Activated CD8-positive, alpha-beta T cell treated with anti-CD3 and anti-CD28 coated beads, Interleukin-2, amount 10 ng/mL, durations not matched to agents 7 days and 5 days (primary cell): ENCODE measurements at places on chromosomes 1 and 21. TPM values are rescaled to one million over a fixed set of nuclear protein-coding genes. Genes with fewer than 3 reads are reported as not detected.

DNA sequence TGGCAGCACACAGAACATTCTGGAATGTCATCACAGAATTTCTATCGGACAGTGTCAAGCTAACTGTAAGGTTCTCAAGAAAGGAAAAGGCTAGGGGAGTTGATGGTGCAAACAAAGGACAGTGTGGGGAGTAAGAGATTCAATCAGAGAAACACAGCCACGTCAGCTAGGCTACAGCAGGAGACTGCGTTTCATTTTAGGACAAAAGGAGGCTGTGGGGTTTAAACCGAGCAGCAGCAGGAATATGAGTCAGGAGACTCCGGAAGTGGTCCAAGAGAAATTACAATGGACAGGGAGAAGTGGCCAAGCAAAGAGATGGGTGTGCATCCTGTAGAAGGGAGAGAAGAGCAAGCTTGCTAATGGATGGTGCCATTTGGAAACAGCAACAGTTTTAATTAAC is 37.4 kb upstream of the C1orf198 start:
- H3K4me3 ChIP-seq, result no peak overlapping the region
- H3K27ac ChIP-seq, result peak overlapping the region; percentile 7
- DNase-seq, result no peak
- no peaks in the 10 kb centered on the region for H3K27me3 ChIP-seq

DNA sequence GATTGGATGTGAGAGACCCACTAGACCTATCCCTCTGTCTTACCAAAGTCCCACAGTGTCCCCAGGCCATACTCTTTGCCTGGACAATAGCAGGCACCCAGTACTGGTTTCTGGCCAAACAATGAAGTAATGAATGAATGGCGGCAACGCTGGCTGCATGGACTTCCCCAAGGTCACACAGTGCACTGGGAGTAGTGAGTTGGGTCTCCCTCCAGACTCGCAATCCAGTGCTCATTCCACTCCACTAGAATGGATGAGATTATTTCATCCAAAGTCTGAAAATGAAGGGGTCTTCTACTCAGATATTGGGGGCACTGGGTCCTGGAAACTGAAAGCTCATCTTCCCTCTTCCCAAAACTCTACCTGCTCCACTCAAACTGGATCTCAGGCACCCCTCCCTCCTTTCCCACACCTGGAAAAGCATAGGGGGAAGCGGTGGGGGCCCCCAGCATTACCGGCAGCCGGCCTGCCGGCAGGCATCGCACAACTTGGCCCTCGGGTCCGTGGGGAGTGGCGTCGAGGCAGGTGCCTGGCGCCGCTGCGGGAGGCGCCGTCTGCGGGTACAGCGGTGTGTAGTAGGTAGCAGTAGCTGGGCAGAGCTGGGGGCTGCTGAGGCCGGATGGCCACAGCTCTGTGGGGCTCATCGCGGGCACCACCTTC is 816 bp downstream of the E2F2 start:
- peak; percentile 53 for DNase-seq
- peaks cover 68% of the 10 kb centered on the region for H3K4me1 ChIP-seq
- peak overlapping the region; percentile 87 for H3K27ac ChIP-seq
- H3K36me3 ChIP-seq, result peaks cover 44% of the 10 kb centered on the region
- H3K27me3 ChIP-seq, result no peaks in the 10 kb centered on the region

GRCh38 chr1:197106869-197107268 is 39.6 kb downstream of the ASPM start:
- H3K36me3 ChIP-seq, result peaks cover 79% of the 10 kb centered on the region
- no peaks in the 10 kb centered on the region for H3K4me1 ChIP-seq
- H3K27me3 ChIP-seq, result no peaks in the 10 kb centered on the region
- DNase-seq, result no peak
- H3K4me3 ChIP-seq, result no peak overlapping the region

DNA sequence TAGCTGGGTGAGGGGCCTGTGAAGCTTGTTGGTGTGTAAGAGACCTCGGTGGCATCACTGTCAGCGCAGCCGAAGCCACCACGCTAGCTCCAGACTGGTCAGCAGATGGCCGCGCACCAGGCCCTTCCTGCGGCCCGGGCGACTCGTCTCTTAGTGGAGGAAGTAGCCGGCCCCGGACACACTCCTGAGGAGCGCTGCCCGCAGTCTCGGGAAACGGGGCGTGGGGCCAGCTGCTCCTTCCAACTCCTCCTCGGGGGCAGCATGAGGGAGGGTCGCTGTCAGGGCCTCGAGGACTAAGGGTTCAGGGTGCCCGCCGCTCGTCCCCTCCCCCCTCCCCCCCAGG is 20.4 kb downstream of the H3-3A start:
- peaks cover 9% of the 10 kb centered on the region for H3K4me1 ChIP-seq
- H3K27ac ChIP-seq, result peak overlapping the region; percentile 79
- H3K27me3 ChIP-seq, result peaks cover 7% of the 10 kb centered on the region
- H3K36me3 ChIP-seq, result no peaks in the 10 kb centered on the region

Gene NTMT2
- not detected for total RNA-seq

DNA sequence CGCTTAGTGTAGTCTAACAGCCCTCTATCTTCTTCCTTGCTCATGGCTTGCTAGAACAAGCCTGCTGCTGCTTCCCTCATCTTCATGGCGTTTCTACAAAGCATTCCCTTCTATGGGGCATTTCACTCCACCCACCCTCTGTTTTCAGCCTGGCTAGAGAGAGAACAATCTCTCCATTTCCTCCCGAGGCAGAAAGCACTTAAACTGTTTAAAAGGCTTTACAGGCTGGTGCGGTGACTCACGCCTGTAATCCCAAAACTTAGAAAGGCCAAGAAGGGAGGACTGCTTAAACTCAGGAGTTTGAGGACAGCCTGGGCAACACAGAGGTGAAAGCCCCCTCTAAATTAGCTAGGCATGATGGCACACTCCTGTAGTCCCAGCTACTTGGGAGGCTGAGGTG is 17.8 kb downstream of the ORC1 start:
- peaks cover 67% of the 10 kb centered on the region for H3K36me3 ChIP-seq
- H3K4me1 ChIP-seq, result peaks cover 8% of the 10 kb centered on the region
- H3K27ac ChIP-seq, result no peak overlapping the region
- no peak overlapping the region for H3K4me3 ChIP-seq
- DNase-seq, result no peak
- H3K27me3 ChIP-seq, result no peaks in the 10 kb centered on the region

- peaks cover 67% of the 10 kb centered on the region for H3K36me3 ChIP-seq
- peaks cover 82% of the 10 kb centered on the region for H3K4me1 ChIP-seq
Measured at GRCh38 chr1:12171206-12172041, 4.6 kb downstream of the TNFRSF1B start.

DNA sequence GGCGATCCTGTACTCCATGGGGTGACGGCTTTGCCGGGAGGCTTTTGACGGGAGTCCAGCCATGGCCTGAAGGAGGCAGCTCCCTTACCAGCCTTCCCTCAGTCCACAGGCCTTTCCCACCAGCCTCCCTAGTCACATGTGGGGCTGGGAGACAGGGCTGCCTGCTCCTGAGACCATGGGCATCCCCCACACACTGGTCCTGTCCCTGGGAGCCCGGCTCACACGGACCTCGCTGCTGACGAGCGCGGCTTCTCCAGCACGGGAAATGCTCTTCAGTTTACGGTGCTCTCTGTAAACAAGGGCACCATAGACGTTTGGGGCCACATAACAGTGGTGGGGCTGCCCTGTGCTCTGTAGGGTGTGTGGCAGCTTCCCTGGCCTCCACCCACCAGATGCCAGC is 104.5 kb upstream of the TMEM51 start:
- no peak overlapping the region for H3K4me3 ChIP-seq
- H3K36me3 ChIP-seq, result no peaks in the 10 kb centered on the region
- DNase-seq, result no peak
- H3K4me1 ChIP-seq, result no peaks in the 10 kb centered on the region
- no peaks in the 10 kb centered on the region for H3K27me3 ChIP-seq

Gene ANXA9
- not detected for total RNA-seq

DNA sequence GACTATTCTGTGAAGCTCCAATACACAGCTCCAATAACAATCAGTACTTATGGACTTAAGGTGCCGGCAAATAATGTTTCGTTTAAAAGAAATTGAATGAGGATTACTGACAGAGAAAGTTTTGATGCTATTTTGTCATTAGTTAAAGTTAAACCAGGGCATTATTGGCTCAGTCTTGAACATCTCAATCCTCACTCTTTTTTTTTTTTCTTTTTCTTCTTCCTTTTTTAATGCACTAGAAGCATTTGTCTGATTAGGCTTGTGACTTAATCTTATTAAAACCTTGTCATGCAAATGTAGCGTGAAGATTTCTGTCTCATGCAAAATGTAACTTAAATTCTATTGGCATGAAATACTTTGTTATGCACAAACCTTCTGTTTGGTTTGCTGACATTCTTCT is 346.8 kb upstream of the ADGRL2 start:
- DNase-seq, result no peak
- H3K4me3 ChIP-seq, result no peak overlapping the region
- H3K36me3 ChIP-seq, result no peaks in the 10 kb centered on the region

GRCh38 chr1:25232866-25233784 is 823 bp upstream of the SYF2 start:
- H3K36me3 ChIP-seq, result peaks cover 31% of the 10 kb centered on the region
- no peak overlapping the region for H3K27ac ChIP-seq
- H3K27me3 ChIP-seq, result no peaks in the 10 kb centered on the region
- H3K4me3 ChIP-seq, result no peak overlapping the region

DNA sequence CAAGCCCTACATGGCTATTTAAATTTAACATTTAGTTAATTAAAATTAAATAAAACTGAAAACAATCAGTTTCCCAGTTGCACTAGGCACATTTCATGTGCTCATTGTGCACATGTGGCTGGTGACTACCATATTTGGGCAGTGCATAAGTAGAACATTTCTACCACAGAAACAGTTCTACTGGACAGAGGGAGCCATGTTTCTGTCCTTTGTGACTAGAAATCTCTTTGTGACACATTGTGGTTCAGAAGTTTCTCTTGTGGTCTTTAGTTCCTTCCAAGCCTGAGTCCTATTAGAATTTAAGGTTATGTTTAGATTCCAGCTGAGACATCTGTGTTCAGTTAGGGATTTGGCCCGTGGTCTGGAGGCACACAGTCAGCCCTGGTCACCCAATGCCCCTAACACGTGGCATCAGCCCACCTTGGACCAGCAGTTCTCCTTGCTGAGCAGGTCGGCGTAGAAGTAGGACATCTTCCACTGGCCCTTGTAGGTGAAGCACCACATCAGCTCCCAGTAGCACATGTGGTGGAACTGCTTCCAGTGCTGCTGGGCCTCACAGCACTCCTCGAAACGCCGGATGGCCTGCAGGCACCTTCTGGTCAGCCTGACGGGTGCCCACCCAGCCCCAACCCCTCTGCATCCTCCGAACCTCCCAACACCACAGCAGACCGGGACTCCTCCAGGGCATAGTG is 29.1 kb downstream of the TTC39A start:
- H3K27ac ChIP-seq, result no peak overlapping the region
- H3K27me3 ChIP-seq, result no peaks in the 10 kb centered on the region
- H3K36me3 ChIP-seq, result no peaks in the 10 kb centered on the region
- no peak overlapping the region for H3K4me3 ChIP-seq
- H3K4me1 ChIP-seq, result peaks cover 30% of the 10 kb centered on the region

GRCh38 chr21:28072601-28073000 is 920.1 kb downstream of the LTN1 start:
- H3K4me1 ChIP-seq, result no peaks in the 10 kb centered on the region
- H3K27me3 ChIP-seq, result no peaks in the 10 kb centered on the region
- no peak overlapping the region for H3K4me3 ChIP-seq

Gene KRTAP13-2
- not detected for total RNA-seq

Gene SLX9
- 60.4 TPM for total RNA-seq

Gene GPR89B
- 25.4 TPM for total RNA-seq

Gene OR2T33
- not detected for total RNA-seq

Gene KCNJ15
- not detected for total RNA-seq

DNA sequence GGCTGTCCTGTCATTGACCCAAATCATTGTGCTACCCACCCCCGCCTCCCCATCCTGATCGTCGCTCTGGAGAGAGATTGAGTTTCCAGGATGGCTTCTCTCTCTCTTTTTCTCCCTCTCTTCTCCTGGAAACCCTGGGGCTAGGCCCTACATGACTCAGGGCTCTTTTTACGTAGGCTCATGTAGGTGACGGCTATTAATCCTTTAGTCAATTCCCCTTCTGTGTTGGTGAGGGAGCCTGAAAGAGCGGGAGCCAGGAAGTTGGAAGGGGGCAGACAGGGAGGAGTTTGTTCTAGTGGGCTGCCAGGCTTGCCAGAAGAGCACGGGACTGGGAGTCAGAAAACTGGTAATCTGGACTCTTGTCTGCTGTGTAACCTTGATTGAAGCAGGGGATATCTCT is 9.7 kb downstream of the ATP2B4 start:
- H3K27me3 ChIP-seq, result no peaks in the 10 kb centered on the region
- H3K36me3 ChIP-seq, result peaks cover 68% of the 10 kb centered on the region
- H3K4me3 ChIP-seq, result no peak overlapping the region
- DNase-seq, result no peak
- H3K27ac ChIP-seq, result no peak overlapping the region

Gene C1QB
- not detected for total RNA-seq

DNA sequence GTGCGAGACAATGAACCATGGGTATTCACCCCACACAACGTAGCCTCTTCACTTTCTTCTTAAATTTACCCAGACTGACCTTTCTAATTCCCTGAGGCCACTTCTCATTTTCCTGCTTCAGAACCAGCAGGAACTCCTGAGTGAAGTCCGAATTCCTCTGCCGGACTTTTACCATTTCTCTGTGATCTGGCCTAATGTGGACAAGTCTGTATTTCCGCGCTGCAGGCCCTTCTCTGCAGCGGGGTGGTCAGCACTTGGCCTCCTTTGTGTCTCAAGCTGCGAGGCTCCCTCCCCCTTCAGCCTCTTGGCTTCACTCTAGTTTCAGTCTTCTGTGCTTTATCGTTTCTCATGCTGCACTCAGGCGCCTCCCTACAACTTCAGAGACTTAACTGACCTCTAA is 9.4 kb upstream of the CTBS start:
- H3K27ac ChIP-seq, result no peak overlapping the region
- DNase-seq, result no peak
- no peaks in the 10 kb centered on the region for H3K36me3 ChIP-seq
- H3K4me1 ChIP-seq, result no peaks in the 10 kb centered on the region

GRCh38 chr1:242455052-242455361 is 69.5 kb downstream of the PLD5 start:
- DNase-seq, result no peak
- peaks cover 3% of the 10 kb centered on the region for H3K27me3 ChIP-seq
- H3K27ac ChIP-seq, result no peak overlapping the region
- no peaks in the 10 kb centered on the region for H3K36me3 ChIP-seq

- peaks cover 22% of the 10 kb centered on the region for H3K4me1 ChIP-seq
- no peak for DNase-seq
- H3K36me3 ChIP-seq, result no peaks in the 10 kb centered on the region
- H3K27ac ChIP-seq, result no peak overlapping the region
- H3K27me3 ChIP-seq, result peaks cover 39% of the 10 kb centered on the region
Measured at GRCh38 chr1:206666031-206666561, 18.6 kb upstream of the MAPKAPK2 start.
